ENCODE measurements at places on chromosomes 3 and 15. TPM values are rescaled to one million over a fixed set of nuclear protein-coding genes. Genes with fewer than 3 reads are reported as not detected.

Gene STRIT1
- total RNA-seq, result not detected

Gene CATSPER2
- 5.2 TPM for total RNA-seq

Gene SLC22A13
- total RNA-seq, result 0.16 TPM

Gene CD200R1
- total RNA-seq, result 1.5 TPM

Gene PPM1L
- 1.8 TPM for total RNA-seq

Gene ADIPOQ
- total RNA-seq, result not detected

Gene ARRDC4
- 5.1 TPM for total RNA-seq

Gene CORO2B
- 0.17 TPM for total RNA-seq

Gene CCR9
- 23.4 TPM for total RNA-seq

Gene GRM2
- 3.9 TPM for total RNA-seq

Gene ANXA2
- total RNA-seq, result 31.7 TPM

Gene GOLGA8H
- not detected for total RNA-seq

Gene CCR3
- total RNA-seq, result not detected

Gene RAD51
- 1.3 TPM for total RNA-seq

Gene IGDCC3
- not detected for total RNA-seq

Gene ASB7
- 17.2 TPM for total RNA-seq

Gene DPPA2
- total RNA-seq, result not detected

Gene P2RY1
- total RNA-seq, result not detected

Gene CPLX3
- 0.36 TPM for total RNA-seq

Gene C3orf49
- not detected for total RNA-seq

Gene SERINC4
- total RNA-seq, result 0.44 TPM

Gene CD80
- 0.71 TPM for total RNA-seq

Gene CASR
- not detected for total RNA-seq

Gene CLDN1
- total RNA-seq, result not detected

Gene SLC4A7
- total RNA-seq, result 19.6 TPM

Gene IL17RE
- 3.1 TPM for total RNA-seq

Gene FSIP1
- total RNA-seq, result 0.64 TPM

Gene RLBP1
- total RNA-seq, result not detected

Gene RAB8B
- total RNA-seq, result 146 TPM

Gene LSG1
- 69.6 TPM for total RNA-seq

Gene OIP5
- total RNA-seq, result not detected

Gene KIF23
- 0.95 TPM for total RNA-seq

Gene UPK1B
- total RNA-seq, result not detected

Gene MESP1
- total RNA-seq, result 0.24 TPM

Gene FOXL2NB
- total RNA-seq, result not detected

Gene CHST13
- not detected for total RNA-seq

Gene PLSCR5
- not detected for total RNA-seq

Gene PLA2G4D
- total RNA-seq, result not detected

Gene BFSP2
- not detected for total RNA-seq

Gene FOXB1
- total RNA-seq, result not detected

Gene ROPN1
- not detected for total RNA-seq

Gene ABHD17C
- 0.75 TPM for total RNA-seq

All from CD8-positive, alpha-beta T cell (primary cell).